ENCODE measurements at places on chromosomes 11 and 22.

GRCh38 chr11:79291948-79292347, 148.9 kb downstream of the TENM4 start:
- DNase-seq, result no peak

- no peak for DNase-seq
Measured at GRCh38 chr22:17788528-17789378, 14.5 kb upstream of the BID start.

GRCh38 chr11:108732395-108732794, 67.5 kb downstream of the DDX10 start:
- no peak for DNase-seq

GRCh38 chr11:76783896-76784813, 999 bp downstream of the TSKU start:
- no peak for DNase-seq

GRCh38 chr11:125429174-125429707, 66.8 kb downstream of the FEZ1 start:
- no peak for DNase-seq

GRCh38 chr11:35304386-35304775, 115.0 kb downstream of the SLC1A2 start:
- DNase-seq, result no peak

DNA sequence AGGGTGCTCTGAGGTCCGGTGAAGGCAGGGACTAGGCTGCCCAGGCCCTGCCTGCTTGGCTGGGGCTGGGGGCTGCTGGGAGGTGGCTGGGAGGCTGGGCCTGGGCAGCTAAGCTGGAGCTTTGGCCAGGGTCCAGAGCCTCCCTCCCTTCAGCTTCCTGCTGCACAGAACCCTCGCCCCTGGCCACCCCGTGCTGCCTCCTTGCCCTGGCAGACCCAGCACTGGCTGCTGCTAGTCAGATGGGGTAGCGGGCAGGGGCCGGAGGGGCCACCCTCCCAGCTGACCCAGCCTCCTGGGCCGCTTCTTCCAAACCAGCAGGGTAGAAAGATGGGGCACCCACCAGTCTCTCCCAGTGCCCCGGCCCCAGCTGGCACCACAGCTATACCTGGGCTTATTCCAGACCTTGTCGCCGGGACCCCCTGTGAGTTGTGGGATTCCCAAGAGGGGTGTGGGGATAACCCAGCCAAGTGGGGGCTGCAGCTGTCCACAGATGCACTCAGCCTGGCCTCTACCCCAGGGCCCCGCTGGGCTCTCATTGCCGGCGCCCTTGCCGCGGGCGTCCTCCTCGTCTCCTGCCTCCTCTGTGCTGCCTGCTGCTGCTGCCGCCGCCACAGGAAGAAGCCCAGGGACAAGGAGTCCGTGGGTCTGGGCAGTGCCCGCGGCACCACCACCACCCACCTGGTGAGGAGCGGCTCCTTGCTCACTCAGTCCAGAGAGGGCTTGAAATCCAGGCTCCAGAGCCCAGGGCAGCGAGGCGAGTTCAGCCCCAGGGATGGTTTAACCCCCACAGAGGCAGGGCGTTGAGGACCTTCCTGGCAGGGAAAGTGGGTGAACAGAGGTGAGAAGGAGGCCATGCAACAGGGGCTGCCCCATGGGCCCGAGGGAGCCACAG, at the start of gene SYT8:
Gene SYT8, plus strand, starts transcription at position 212 of the 892 bp plus-strand sequence. Its CDS starts 116 bp downstream, at position 328.
- no peak for DNase-seq

- DNase-seq, result no peak
Measured at GRCh38 chr11:45141171-45141570, 5.3 kb upstream of the PRDM11 start.

GRCh38 chr11:120710354-120711131, 199.0 kb downstream of the GRIK4 start:
- DNase-seq, result no peak

- no peak for DNase-seq
Measured at GRCh38 chr11:70145071-70145470, 58.0 kb upstream of the FADD start.

DNA sequence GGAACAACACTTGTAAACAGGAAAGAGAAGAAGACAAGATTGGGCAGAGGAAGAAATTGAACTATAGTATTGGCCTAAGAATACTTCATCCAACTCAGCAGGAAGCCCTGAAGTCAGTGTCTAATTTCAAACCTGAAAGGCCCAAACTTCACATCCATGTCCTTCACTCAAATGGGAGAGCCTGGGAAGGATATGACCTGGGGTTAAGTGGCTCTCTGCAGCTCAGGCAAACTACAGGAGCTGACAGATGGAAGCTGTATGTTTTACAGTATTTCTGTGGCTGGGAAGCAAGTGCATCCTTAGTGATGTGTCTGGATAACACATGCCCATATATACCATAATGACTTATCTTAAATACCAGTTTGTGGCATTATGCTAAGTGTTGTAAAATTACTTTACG, 196.2 kb downstream of the SOX6 start:
- DNase-seq, result no peak

Data from stimulated activated CD8-positive, alpha-beta memory T cell treated with anti-CD3 and anti-CD28 coated beads, Interleukin-4, amount 100 ng/mL, for 1 hour (primary cell).